ENCODE measurements at places on chromosomes 12 and 14. TPM values are rescaled to one million over a fixed set of nuclear protein-coding genes. Genes with fewer than 3 reads are reported as not detected.

The SLC35E3 gene
- 4.5 TPM for total RNA-seq

The TMEM132D gene
- 0.05 TPM for total RNA-seq

The MAP3K9 gene
- total RNA-seq = 14.4 TPM

The RNASE7 gene
- total RNA-seq = not detected

The DTX1 gene
- total RNA-seq = 0.35 TPM

The TCL1B gene
- not detected for total RNA-seq

The PRB2 gene
- total RNA-seq = not detected

The EEA1 gene
- 43.4 TPM for total RNA-seq

The P2RX4 gene
- 65.1 TPM for total RNA-seq

The SLC11A2 gene
- 78.5 TPM for total RNA-seq

The INSM2 gene
- total RNA-seq = 0.05 TPM

The HOXC11 gene
- 0.69 TPM for total RNA-seq

The CLEC2A gene
- total RNA-seq = not detected

The LMO3 gene
- total RNA-seq = not detected

The STYK1 gene
- total RNA-seq = 4.3 TPM

The EVL gene
- 20.4 TPM for total RNA-seq

The RBM23 gene
- 127 TPM for total RNA-seq

The CLEC1A gene
- total RNA-seq = not detected

The CAPZA3 gene
- not detected for total RNA-seq

The RAD9B gene
- 0.52 TPM for total RNA-seq

The KRT74 gene
- not detected for total RNA-seq

The SYNE3 gene
- 0.15 TPM for total RNA-seq

The PTPRR gene
- 0.45 TPM for total RNA-seq

The GNB3 gene
- not detected for total RNA-seq

The KRT6B gene
- 2.1 TPM for total RNA-seq

The MGP gene
- total RNA-seq = 0.80 TPM

The P2RX7 gene
- 0.52 TPM for total RNA-seq

The WSCD2 gene
- total RNA-seq = not detected

The PCK2 gene
- 18.5 TPM for total RNA-seq

The STAC3 gene
- total RNA-seq = 1.2 TPM

The PARPBP gene
- total RNA-seq = 13.0 TPM

The KRT82 gene
- not detected for total RNA-seq

The ZFHX2 gene
- total RNA-seq = 1.8 TPM

The TMEM30B gene
- 0.45 TPM for total RNA-seq

The KRT4 gene
- total RNA-seq = not detected

The LRIG3 gene
- total RNA-seq = 57.4 TPM

The NGDN gene
- 53.0 TPM for total RNA-seq

The GNG2 gene
- 2.8 TPM for total RNA-seq

The NELL2 gene
- total RNA-seq = 0.20 TPM

The KRT1 gene
- total RNA-seq = not detected

The APOF gene
- not detected for total RNA-seq

The FOXG1 gene
- total RNA-seq = not detected

The OR4K15 gene
- not detected for total RNA-seq

The MIP gene
- total RNA-seq = 0.15 TPM

The ALDH2 gene
- total RNA-seq = 23.4 TPM

The SETD3 gene
- 96.7 TPM for total RNA-seq

The SLIRP gene
- total RNA-seq = 279 TPM

The C1S gene
- 72.6 TPM for total RNA-seq

The SCFD1 gene
- total RNA-seq = 130 TPM

The OTUB2 gene
- 6.4 TPM for total RNA-seq

All from renal cortical epithelial cell (primary cell).